ENCODE measurements at places on chromosomes 2 and 18. TPM values are rescaled to one million over a fixed set of nuclear protein-coding genes. Genes with fewer than 3 reads are reported as not detected.

DNA sequence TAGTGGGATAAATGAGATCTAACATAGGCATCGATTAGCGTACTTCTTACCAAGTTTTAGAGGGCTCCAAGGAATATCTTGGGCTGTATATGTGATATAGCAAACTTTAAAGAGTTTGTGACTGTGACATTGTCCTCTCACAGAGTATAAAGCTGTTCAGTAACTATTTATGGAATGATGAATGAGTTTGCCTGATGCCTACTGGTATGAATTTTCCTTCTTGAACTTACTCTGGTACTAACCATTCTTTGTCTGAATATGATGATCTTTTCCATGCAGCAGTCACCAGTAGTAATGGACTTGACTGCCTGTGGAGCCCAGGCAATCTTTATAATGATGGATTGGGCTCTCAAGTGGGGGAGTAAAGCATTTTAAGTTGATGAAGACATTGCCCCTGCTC lies 120.5 kb downstream of the PARD3B start:
- no peak for DNase-seq

DNA sequence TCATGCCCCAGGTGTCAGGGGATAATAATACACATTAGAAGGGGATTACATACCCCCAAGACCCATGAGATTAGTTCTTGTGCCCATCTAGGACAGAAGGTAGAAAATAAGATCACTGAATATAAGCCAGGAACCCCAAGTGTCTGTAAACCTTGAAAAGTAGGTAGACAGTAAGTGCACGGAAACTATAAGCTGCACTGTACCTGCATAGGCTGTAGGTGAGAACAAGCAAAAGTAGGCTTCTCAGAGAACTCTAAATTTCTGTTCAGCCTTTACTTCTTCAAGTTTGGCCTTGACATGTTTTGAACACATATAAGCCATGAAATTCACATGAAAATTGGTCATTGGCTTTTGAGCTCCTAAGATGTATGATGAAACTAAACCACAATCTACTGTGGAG lies 113.0 kb upstream of the FSIP2 start:
- DNase-seq = no peak

GRCh38 chr2:27672723-27673486 lies 9.2 kb downstream of the SLC4A1AP start:
- DNase-seq = no peak

DNA sequence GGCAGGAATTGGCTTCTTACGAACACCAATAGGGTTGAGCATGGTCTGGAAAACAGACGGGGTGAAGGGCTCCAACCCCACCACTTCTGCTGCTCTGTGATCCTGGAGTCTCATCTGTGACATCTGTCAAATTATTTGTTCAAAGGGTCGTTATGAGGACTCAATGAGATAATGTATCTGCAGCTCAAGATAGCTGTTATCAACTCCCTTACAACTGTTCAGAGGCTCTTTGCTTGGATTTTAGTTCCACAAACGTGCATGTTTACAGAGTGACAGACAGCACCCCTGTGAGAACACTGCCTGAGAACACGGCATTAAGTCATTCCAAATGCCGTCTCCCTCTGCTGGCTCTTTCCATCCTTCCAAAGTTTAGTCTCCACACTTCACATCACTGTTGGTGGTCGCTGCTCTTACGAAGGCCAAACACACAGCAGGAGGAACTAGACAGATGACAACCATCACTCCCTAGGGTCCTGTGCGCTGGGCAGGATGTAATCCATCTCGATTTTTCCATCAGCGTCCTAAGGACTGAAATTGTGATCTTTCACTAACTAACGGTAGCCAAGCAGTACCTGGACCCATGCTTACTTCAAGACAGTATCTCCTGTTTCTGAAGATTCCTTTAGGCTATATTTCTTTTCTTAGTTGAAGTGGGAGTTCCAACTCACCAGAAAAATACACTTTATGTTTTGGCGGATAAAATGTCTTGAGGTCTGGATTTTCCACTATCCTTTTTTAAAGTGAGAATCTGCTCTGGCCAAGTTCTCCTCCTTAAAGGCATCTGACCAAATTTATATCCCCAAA lies 220.3 kb downstream of the ANAPC1 start:
- DNase-seq = peak; percentile 7

The CAPN10 gene
- 20.4 TPM for total RNA-seq

The COL4A4 gene
- not detected for total RNA-seq

The PFN4 gene
- 0.26 TPM for total RNA-seq
